Renal cortical epithelial cell (primary cell): ENCODE measurements at places on chromosomes 16 and 17. TPM values are rescaled to one million over a fixed set of nuclear protein-coding genes. Genes with fewer than 3 reads are reported as not detected.

- peak; percentile 72 for DNase-seq
Measured at GRCh38 chr17:82242977-82243647, 14.3 kb downstream of the SLC16A3 start.

- no peak for DNase-seq
Measured at GRCh38 chr17:1625053-1625452, 3.6 kb downstream of the SLC43A2 start.

The DPEP1 gene
- total RNA-seq = 0.50 and 3.1 TPM in 2 replicates

GRCh38 chr16:11833951-11834695, 17.2 kb downstream of the RSL1D1 start:
- peak; percentile 53 for DNase-seq

DNA sequence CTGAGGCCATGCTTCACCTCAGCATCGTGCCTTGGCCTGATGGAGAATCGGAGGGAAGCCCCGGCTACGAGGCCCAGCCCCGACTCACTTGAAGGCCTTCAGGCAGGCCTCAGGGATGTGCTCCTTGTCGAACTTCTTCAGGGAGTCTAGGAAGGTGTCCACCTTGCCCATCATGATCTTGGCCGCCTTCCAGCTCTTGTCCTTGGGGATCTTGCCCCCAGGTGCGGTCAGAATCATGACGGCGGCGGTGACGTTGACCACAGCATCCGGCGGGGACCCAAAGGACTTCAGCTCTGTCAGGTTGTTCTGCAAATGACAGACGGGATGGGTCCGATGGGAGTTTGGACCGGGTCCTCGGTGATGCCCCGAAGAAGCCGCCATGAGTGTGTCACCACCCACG, 81.2 kb downstream of the PGS1 start:
- DNase-seq = no peak

GRCh38 chr17:12898110-12898509, 108.8 kb downstream of the ARHGAP44 start:
- DNase-seq = no peak

GRCh38 chr16:66576296-66576695, 3.0 kb upstream of the CMTM2 start:
- no peak for DNase-seq

DNA sequence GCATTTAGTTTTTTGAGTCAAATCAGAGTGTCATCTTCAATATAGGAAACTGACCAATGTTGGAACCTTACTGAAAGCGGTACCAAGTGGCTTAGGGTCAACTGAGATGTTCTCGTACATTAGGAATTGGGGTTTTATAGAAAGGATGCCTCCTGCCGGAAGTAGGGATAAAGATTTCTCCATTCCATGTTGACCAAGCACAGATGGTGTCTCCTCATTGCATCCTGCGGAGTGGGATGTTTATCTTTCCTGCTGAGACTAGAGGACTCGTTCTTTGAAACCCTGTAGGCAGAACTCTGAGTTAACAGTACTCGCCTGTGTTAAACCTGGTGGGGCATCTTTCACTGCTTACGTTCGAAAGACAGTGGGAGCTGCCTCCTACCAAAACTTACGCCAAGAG, 1.4 kb downstream of the SHISA6 start:
- DNase-seq = no peak

DNA sequence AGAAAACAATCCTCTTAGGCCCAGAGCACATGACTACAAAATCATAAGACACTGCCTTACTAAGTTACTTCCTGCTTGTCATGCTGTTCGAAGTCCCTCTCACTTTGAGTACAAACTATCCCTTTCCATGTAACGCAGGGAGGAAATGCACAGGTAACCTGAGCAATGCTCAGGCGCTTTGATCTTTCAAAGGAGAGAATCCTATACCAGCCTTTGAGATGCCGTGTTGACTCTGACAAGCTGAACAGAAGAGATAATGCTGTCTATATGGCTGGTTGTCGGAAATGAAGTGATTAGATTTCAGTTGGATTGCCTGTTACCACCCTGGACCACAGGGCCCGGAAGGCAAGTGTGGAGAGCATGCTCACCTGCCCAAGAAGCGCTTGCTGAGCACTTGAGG, 75.9 kb downstream of the CDH11 start:
- no peak for DNase-seq

DNA sequence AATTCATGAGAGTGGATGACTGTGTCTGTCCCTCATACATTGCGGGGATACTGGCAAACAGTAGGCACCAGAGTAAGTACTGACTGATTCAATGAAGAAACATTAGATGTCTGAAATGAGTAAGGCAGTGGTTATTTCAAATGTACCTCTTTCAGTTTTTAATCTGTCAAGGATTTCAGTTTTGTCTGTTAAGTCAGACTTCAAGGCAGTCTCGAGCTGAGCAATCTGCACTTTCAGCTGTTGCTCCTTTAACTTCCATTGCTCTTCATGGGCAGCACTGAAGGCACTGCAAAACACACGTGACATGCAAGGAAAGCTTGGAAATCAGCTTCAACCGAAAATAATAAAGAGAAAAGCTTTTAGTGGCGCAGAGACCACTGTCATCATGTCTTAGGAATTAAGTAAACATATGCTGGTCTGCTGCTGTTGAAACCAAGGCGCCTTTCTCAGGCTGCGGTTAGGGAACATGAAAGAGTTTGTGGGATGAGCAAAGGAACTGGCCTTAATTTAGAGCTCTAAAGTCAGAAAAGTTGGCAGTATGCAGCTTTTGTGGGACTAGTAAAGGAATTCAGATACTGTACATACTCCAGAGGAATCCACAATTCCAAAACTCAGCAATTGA, 38.8 kb downstream of the RPGRIP1L start:
- DNase-seq = no peak

DNA sequence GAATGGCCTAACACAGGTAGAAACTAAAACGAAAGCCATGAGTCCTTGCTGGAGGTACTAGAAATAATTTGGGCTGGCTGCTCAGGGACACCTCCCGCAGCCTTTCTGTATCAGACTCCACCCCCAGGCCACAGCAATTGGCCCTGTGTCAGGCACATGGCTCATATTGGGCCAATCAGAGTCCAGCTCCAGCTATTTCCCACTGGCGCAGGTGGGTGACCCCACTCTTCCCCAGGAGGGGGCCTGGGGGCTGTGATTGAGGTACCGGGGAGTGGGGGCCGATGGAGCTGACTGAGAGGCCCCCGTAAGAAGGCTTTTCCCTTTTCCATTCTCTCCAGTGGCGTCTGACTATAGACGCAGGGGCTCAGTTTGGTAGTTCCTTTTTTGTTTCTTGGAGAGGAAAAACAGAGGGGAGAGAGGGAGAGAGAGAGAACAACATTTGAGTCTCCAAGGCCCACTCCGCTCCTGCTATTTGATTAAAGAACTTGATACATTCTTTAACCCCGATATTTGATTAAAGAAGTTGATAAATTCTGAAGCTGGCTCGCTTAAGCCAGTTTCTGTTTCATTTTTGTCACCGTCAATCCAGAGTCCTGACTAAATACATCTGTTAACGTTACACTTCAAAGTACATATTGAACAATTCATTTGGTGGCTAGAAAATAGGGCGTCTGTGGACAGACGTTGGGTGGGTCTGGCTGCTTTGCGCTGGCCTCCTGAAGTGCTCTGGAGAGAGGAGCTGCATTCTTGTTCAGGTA, 26.3 kb downstream of the FOXL1 start:
- no peak for DNase-seq

- no peak for DNase-seq
Measured at GRCh38 chr16:24318680-24319079, 62.5 kb downstream of the CACNG3 start.

- no peak for DNase-seq
Measured at GRCh38 chr16:23651943-23652468, 10.7 kb downstream of the DCTN5 start.

GRCh38 chr16:57354311-57354710, 4.3 kb upstream of the CCL22 start:
- DNase-seq = no peak

DNA sequence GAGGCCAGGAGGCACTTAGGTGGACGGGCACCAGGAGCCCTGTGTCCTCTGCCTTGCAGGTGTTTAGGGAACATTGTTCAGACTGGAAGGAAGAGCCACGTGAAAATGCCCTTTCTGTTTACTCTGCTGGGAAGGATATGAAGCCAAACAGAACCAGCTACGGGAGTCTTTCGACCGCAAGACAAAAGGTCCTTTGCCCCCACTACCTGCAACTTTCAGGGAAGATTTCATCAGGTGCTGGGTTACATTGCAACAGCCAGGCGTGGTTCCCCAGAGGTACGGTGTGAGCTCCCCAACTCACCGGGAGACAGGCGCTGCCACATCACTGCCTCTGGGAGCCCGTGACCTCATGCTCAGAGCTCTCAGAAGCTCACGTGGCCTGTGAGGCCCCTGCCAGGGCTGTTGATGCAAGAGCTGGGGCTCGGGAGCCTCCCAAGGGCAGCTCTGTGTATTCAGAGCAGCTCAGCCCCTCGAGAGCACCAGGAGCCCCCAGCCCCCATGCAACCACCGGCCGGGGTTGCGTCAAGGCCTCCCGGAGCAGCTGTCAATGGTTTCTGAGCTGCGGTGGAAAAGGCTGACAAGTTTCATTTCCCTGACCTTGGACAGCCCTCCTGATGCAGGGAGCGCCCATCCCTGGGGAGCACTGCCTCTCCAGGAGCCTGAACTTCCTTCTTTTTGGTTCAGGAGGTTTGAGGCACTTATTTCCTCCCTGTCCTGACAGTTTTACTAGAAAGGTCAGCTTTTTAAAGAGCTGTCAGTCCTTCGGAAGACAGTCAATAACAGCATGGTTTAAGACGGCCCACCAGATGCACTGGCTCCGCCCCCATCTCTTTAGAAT, 42.1 kb downstream of the TBC1D16 start:
- DNase-seq = peak; percentile 83

GRCh38 chr17:81685108-81685507, 1.3 kb downstream of the HGS start:
- DNase-seq = peak; percentile 70

GRCh38 chr17:75899767-75900468, 3.2 kb upstream of the TRIM65 start:
- no peak for DNase-seq

The EIF1 gene
- total RNA-seq = 65.3 and 499 TPM in 2 replicates

GRCh38 chr16:50006964-50007363, 18.1 kb upstream of the CNEP1R1 start:
- DNase-seq = no peak

- DNase-seq = no peak
Measured at GRCh38 chr17:20924306-20924705, 118.5 kb downstream of the USP22 start.

- DNase-seq = peak; percentile 76
Measured at GRCh38 chr16:58515125-58515870, at the start of gene SETD6. TSS of gene SETD6 (plus strand) at chr16:58515517. CDS start at chr16:58515538, 21 bp downstream.

GRCh38 chr16:69563605-69564580, 1.9 kb upstream of the NFAT5 start:
- peak; percentile 29 for DNase-seq

- no peak for DNase-seq
Measured at GRCh38 chr17:81040791-81041337, 5.9 kb downstream of the BAIAP2 start.

The GDPD1 gene
- 4.1 and 5.0 TPM in 2 replicates for total RNA-seq

The CDH16 gene
- 7.8 and 414 TPM in 2 replicates for total RNA-seq

The DCAKD gene
- total RNA-seq = 22.4 and 50.2 TPM in 2 replicates

- no peak for DNase-seq
Measured at GRCh38 chr17:80948976-80949450, 42.6 kb upstream of the CHMP6 start.

DNA sequence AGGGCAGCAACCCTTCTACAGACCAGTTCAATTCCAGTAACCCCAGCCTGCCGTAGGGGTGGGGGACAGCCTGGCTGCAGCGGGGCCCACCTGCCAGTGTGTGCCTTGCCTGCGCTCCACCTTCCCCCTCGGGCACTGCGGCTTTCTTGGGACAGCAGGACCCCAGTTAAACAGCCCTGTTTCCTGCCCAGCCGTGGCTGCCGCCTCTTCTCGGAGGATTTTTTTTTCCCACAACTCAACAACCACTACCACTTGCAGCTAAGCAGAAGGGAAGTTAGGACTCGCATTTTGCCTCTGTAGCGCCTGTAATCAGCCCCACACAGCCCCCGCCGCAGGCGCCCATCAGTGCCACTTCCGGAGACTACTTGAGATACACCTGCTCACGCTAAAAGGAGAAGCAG, 76.1 kb downstream of the RAI1 start:
- no peak for DNase-seq

DNA sequence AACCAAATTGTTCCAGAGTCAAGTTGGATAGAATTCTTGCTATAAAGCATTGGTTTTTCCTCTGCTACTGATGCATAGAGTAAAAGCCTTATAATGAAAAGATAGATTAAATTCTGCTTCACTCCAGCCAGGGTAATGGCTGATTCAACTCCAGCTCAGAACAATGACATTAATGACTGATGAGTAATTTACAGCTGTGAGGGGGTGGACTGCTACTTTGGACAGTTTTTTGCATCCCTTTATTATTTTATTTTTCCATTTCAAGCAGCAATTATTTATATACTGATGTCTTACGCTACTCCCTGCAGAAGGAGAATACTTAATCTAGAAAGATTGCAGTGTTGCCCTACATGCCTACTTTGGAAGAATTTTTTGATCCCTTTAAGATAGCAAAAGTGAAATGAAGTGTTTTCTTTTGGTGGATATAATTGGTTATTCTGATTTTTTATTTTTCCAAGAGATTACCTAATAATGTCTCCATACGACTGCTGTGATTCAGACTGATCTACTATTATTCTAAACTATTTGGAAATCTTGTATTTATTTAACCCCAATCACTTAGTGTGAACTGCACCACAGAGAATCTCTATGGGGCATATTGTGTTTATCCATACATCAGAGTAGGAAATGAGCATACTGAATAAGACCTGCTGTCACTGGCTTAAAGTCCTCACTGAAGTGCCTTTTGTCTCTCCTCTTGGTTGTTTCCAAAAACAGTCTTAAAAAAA, 149.5 kb downstream of the TRIM37 start:
- peak; percentile 51 for DNase-seq

DNA sequence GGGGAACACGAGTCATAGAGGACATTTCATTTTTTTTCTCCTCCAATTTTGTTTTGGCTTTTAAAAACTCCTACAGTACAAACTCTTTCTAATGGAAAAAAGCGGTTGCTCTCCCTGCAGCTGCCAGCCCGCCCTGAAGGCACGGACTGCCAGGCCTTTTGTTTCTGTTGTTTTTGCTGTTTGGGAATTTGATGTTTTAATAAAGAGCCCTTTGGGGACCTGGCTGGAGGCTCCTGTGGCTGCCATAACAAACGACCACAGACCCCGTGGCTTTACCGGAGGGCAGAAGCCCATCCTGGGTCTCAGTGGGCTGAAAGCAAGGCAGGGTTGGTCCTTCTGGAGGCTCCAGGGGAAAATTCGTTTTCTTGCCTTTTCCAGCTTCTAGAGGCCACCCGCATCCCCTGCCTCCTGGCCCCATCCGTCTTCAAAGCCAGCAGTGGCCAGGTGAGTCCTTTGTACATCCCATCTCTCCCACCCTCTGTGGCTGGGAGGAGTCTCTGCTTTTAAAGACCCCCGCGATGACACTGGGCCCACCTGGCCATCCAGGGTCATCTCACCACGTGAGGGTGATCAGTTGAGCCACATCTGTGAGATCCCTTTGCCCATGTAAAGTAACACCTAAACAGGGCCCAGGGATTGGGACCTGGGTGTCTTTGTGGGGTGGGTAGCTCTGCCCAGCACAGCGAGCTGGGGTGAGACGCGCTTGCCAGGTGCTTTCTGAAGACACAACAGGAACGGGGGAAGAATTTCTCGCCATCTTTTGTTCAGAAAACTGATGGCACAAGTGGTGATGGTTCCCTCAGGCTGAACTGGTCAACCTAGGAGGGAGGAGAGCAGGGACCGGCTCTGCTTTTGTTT, 113.9 kb downstream of the BANP start:
- no peak for DNase-seq
